ENCODE measurements at places on chromosomes 16 and 17.
A peak's percentile ranks its signal among the peaks of the same experiment; 100 is the strongest.

- DNase-seq: no peak
Observed at GRCh38 chr17:18064053-18064452, 23.7 kb upstream of the DRG2 start.

- no peak for DNase-seq
Observed at GRCh38 chr17:79979221-79979741, 56.4 kb downstream of the TBC1D16 start.

- no peak for DNase-seq
Observed at GRCh38 chr17:68684949-68685357, 83.8 kb upstream of the FAM20A start.

DNA sequence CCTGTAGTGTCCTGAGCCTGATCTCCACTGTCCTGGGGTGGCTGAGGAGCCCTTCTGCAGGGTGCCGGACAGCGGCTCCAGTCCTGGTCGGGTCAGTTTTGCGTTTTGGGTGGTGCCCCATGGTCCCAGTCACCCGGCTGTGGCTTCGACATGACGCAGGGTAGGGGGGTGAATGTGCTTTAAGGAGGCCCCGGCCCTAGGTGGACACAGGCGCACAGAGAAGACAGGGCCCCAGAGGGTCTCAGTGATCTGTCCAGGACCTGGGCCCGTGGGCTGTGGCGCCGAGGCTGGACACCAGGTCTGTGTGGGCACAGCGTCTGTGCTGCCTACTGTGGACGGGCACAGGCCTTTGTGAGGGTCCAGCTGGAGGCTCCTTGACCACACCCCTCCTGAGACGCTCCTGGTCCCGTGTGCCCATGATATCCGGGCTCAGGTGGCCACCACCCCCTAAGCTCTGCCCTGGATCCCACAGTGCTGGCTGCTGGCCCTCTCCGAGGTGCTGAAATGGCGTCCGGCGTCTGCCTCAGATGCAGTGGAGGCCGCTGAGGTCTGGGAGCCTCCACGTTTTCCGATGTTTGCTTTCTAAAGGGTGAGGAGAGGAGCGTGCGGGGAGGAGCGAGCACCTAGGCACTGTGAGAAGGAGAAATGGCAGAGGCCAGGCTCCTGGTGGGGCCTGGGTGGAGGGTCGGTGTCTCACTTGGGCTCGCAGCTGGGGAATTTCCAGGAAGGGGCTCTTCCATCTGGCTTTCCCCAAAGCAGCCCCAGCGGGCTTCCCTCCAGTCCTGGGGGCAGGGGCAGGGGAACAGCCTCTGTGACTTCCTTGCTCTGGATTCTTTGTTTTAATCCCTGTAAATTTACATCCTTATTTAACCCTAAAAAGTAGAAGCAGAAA is 56.1 kb upstream of the ACSF3 start:
- no peak for DNase-seq

DNA sequence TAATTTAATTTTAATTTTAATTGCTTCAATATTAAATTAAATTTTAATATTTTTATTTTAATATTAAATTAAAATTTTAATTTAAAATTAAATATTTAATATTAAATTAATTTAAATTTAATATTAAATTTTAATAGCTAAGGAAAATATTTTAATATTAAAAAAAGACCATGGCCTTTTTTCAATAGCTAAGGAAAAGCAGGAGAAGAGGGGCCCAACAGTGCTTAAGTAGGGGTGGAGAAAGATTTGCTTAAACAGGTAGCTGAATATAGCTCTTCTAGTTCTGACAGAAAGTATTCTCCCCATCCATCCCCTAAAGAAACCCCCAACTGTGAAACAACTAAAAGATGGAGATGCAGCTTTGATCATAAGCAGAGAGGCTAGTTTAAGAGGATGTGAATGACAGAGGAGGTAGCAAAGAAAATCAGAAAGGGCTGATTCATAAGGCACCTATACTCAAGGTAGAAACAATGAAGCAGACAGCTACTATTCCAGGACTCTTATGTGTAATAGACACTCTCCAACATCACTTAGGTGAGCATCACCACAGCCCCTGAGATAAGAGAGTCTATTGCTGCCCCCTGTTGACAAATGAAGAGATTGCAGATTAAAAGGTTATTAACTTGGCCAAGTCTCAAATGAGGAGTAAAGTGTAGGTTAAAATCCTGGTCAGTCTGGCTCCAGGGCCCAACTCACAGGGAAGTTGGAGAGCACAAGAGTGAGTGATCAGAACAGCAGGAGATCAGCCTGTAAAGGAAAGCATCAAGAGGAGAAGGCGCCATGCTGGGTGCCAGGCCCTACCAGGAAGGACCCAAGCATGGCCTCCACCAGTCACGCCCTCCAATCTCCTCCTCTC is 7.8 kb upstream of the RNASEK start:
- peak; percentile 86 for DNase-seq

DNA sequence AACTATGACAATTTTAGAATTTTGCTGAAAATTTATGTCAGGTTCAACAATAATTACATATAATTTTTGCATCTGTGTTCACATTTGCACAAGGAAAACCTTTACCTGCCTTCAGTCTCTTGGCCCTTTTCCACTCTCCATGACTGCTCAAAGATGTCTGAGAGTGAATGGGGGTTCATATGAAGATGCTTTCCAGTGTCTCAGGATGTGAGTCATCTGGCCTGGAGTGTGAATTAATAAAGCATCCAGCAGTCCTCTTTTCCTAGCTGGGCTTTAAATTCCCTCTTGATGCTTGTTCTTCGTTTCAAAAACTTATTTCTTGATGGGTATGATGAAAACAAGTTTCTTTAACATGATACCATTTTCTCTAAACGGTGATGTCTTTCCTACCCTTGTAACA is 99.9 kb downstream of the CDK5R1 start:
- no peak for DNase-seq

DNA sequence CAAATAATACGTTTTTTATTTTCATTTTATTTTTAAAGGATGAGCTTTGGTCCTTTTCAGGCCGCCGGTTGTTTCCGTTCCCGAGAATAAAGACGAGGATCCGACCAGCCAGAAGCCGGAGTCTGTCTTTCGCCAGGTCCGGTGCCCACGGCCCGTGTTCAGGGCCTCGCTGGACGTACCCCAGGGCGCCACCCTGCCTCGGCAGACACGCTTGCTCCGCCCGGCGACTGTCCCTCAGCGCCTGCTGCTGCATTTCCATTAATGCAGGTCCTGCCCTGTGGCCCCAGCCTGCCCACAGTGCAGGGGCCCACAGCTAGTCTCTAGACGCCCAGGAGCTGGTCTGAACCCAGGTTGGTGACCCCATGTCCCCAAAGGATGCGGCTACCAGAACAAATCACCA is 15.6 kb downstream of the METRNL start:
- no peak for DNase-seq

GRCh38 chr16:56262551-56263245 is 71.4 kb downstream of the GNAO1 start:
- no peak for DNase-seq

DNA sequence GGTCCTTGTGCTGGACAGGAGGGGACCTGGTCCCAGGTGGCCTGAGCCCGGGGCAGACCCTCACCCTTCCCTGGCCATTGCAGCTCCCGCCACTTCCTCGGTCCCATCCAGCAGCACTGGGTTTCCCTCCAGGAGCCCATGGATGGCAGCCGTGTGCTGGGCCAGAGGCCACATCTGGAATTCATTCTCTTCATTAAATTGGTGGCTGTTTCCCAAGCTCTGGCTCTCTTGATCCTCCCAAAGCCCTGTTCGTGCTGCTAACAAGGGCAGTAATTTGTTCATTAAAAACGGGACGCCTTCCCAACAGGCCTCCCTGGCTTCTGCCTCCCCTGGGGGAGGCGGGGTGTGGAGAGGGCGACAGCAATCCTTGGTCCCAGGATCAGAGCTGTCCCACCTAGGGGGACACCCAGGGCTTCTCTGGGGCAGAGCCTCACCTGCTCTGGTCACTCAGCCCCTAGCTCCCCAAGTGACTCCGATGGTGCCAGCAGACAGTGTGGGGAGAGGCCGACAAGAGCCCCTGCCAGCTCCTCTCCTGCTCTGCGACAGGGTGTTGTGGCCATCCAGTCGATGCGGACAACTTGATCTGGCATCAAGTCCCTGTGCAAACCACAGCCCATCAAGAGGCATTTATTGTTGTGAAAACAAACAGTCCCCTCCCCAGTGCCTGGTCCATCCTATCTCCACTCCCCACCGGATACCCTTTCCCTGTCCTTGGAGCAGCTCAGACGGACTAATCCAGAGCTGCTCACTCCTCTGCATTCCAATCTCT is 44.0 kb downstream of the SDK2 start:
- no peak for DNase-seq

GRCh38 chr16:51121850-51122249 is 29.2 kb downstream of the SALL1 start:
- DNase-seq: no peak

GRCh38 chr16:11743308-11744074 is 834 bp upstream of the TXNDC11 start:
- DNase-seq: no peak

DNA sequence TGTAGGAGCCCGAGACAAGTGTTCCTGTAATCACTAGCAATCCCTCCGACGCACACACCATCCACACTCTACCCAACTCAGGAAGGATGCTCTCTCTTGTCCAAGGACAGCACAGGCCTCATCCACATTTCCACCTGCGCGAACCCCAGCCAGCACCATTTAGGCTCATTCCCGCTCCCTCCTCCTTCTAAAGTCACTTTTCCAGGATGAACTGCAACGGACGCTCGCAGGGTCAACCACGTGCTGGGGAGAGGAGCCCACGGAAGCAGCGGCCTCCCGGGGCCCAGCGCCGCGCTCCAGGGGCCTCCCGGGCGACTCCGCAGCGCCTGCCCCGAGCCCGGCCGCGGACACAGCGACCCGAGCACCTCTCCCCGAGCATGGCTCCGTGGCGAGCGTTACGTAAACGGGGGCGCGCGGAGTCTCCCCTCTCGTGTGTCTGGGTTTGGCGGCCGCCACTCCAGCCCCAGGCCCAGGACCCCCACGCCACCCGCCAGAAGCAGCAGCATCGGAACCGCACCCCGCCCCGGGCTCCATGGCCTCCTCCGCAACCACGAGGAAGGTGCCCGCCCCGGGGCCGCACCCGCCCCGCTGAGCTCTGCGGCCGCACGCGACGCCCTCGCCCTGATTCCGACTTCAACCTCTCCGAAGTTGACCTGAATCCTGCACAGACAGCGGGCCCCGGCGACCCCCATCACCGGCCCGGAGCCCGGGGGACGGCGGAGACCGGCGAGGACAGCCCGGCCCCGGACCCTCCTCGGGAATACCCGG is 668 bp downstream of the USP36 start:
- no peak for DNase-seq

GRCh38 chr17:83190601-83191387 is 111.4 kb downstream of the METRNL start:
- no peak for DNase-seq

DNA sequence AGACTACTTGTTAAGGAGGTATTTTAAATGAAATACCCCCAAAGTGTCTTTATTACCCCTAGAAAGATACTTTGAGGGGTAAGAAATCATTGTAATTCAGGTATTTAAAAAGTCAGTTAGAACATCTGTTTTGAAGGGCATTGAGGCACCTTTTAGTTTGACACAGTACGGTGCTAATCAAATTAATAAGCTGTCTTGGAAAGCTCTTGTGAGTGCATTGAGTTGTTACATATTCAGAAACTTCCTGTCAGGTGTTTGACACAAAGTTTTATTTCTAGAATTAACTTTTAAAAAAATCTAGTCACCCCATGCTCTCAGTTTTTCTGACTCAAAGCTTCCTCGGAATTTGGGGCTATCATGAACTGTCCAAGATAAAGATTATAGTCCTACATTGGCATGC is 4.6 kb downstream of the RBBP6 start:
- DNase-seq: no peak

DNA sequence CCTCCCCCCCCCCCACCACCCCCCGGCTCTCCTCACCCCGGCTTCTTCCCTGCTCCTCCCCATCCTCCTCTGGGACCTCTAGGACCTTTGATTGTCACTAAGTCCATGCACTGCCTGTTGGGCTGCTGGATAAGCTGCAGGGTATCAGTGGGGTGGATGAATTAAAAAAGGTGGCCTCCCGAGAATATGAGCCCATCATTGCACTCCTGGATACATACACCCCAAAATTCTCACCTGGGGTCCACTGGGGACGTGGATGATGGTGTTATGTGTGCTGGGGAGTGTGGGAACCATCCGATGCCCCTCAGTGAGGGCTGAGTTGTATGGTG is 88.8 kb downstream of the IRF8 start:
- no peak for DNase-seq

DNA sequence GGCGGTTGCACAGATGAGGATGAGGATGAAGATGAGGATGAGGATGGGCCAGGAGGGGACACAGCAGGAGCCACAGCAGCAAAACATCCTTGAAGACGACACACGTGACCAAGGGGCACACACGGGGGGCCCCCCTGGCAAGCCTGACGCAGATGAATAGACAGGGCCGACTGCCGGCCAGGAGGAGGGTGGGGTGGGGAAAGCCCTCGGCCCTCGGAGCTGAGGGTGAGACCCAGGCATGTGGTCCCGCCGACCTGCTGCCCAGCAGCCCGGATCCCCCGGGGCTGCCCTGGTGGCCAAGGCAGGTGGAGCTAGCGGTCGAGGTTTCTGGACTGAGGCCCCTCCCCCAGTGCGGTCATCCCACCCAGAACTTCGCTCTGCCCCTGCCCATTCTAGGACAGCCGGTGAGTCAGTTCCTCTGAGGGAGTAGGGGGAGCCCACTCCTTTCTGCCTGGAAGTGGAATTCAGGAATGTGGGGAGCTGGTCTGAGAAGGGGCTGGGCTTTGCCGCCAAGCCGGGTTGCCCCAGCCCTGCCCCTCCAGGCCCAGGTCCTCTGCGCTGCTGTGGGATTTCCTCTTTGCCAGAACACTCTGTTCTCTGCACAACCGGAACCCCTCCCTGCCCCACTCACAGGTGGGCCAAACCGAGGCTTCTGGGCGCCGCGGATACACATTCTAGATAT is 9.9 kb downstream of the CYGB start:
- DNase-seq: no peak

GRCh38 chr17:69854225-69854780 is 220.7 kb upstream of the KCNJ16 start:
- DNase-seq: no peak

DNA sequence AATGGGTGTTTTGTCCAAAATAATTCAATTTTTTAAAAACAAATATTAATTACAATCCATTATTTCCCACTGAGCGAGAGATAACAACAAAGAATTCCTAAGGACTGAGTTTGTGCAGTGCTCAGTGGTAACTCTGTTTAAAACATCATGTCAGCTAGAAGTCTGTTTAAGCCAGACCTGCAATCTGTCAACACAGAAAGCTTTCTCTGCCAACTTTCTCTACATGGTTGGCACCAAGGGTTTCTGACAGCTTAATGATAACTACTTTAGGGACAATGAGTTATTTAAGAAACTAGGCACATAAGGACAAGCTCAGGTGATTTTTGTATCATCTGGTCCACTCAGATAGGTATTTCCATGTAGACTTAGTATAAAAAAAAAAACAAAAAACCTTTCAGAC is 81.8 kb downstream of the WDR59 start:
- no peak for DNase-seq
